Naive B cell (primary cell): ENCODE measurements at places on chromosomes 7 and 10.

DNA sequence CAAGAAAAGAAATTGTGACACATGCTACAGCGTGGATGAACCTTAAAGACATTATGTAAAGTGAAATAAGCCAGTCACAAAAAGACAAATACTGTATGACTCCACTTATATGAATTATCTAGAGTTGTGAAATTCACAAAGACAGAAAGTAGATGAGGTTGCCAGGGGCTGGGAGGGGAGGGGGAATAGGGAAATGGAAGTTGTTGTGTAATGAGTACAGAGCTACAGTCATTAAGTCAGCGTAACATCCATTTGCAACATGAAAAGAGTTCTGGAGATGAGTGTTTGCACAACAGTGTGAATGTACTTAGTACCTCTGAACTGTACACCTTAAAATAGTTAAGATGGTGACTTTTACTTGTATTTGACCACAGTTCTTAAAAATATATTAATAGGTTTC is 112.1 kb upstream of the CDK1 start:
- no peak for DNase-seq

- no peak for DNase-seq
These were observed 481.7 kb downstream of the PHTF2 start for GRCh38 chr7:78280276-78280675.

DNA sequence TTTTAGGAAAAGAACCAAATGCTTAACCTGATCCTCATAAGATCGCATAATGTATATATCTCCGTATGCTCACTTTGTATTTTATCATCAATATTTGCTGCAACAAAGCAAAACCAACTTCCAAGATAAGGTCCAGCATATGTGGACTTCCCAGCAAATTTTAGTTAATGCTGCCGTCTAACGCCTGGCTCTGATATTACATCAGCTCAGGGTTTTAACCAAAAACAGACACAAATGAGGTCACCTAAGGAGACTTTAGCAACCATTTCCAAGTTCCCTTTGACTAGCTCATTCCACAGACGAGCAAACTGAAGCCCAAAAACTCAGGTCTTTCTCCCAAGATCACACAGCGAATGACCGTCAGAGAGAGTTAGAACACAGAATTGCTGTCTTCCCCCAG is 59.4 kb upstream of the UCN3 start:
- no peak for DNase-seq

DNA sequence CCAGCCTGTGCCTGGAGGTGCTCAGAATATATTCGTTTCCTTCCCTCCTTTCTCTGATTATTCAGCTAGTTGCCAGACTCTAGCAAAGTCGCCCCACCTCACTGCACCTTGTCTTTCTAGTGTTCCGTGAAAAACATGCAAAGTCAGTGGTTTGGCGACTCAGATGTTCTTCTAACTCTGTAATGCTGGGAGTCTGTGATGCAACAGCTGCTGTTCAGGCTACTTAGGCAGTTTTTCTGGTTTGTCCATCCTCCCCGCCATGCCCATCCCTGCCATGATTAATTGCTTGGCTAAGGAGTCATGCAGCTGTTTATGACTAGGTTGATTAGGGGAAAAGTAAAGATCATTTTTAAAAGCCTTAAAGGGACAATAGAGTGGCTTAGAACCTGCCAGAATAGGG is 99.4 kb downstream of the MTPN start:
- DNase-seq = no peak

DNA sequence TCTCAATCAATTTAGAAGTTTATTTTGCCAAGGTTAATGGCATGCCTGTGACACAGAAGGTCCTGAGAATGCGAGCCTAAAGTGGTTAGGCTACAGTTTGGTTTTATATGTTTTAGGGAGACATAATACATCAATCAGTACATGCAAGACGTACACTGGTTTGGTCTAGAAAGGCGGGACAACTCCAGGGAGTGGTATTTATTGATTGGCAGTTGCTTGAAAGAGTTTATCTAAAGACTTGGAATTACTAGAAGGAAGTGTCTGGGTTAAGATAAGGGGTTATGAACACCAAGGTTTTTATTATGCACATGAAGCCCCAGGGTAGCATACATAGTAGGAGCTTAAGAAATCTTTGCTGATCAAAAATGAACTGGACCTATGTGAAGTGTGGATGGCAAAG is 21.5 kb downstream of the NPVF start:
- DNase-seq = no peak

DNA sequence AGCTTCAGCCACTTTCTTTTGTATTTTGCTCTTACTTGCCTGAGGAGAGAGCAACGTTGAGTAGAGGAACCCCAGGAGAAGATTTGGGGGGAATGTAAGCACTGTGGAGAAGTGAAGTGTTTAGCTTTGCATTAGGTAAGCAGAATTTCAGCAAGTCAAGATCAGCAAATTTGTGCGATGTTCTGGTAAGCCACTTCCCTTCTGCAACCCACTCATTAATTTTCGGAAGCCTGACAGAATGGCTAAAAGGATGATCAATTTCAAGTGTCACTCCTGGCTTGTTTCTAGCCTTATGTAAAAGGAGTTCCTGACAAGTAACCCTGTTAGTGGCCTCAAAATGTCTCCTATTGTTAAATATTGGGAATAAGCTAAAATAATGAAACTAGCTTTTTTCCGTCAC is 48.5 kb upstream of the NXPH1 start:
- DNase-seq = no peak

- no peak for DNase-seq
These were observed 16.5 kb upstream of the UBE2D1 start for GRCh38 chr10:58318346-58318745.

GRCh38 chr7:141785706-141786552 is 4.1 kb upstream of the TAS2R5 start:
- DNase-seq = peak; percentile 9

DNA sequence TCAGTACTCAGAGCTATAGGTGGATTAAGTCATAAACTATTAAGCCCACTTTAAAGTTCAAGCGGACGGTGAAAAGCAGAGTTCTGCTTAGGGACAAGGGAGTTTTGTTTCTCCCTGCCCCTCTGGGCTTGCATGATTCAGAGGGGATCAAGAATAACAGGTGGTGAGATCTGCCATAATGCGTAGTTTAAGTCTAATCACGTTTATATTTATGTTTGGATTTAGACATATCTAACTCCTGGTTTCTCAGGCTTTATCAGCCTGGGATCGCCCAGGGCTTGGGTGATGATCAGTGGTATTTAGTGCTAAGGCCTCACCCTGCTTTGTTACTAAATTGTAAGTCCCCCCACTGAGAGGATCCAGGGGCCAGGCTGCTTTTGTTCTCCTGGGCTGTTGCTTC is 335.4 kb upstream of the NRP1 start:
- DNase-seq = no peak

DNA sequence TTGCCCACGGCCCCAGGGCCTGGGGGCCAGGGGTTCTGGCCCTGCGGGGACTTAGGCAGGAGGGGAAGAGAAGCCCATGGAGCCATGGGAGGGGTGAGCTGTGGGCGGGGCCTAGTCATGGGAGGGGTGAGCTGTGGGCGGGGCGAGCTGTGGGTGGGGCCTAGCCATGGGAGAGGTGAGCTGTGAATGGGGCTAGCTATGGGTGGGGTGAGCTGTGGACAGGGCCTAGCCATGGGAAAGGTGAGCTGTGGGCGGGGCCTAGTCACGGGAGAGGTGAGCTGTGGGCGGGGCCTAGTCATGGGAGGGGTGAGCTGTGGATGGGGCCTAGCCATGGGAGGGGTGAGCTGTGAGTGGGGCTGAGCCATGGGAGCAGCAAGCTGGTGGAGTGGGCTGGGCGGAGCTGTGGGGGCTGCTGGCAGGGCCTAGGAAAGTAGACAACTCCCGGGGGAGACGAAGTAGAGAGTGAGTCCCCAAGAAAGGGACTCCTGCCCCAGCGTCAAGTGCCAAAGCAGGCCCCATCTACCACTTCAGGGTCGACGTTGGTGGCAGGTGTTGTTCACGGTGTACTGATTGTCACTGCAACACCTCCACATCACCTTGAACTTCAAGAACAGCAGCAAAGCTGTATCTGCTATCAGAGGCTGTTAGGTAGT is 19.2 kb upstream of the TTYH3 start:
- no peak for DNase-seq

- DNase-seq = no peak
These were observed 183.8 kb upstream of the TBX20 start for GRCh38 chr7:35437619-35438275.

DNA sequence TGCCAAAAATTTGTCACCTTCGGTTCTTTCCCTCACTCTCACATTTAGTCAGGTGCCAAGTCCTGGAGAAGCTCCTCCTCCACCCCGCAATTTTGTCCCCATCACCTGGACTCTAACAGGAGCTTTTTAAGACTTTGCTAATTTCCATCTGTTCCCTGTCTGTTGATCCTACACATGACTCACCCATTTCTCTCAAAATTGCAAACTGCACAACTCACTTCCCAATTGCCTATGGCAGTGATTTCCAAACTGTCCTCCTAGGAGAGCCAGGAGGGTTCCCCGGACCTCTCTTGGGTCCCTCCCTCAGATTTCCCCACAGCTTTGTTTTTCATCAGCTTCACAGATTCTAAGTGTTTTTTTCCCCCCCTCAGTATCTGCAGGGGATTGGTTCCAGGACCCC is 120.3 kb downstream of the WNT2 start:
- no peak for DNase-seq

DNA sequence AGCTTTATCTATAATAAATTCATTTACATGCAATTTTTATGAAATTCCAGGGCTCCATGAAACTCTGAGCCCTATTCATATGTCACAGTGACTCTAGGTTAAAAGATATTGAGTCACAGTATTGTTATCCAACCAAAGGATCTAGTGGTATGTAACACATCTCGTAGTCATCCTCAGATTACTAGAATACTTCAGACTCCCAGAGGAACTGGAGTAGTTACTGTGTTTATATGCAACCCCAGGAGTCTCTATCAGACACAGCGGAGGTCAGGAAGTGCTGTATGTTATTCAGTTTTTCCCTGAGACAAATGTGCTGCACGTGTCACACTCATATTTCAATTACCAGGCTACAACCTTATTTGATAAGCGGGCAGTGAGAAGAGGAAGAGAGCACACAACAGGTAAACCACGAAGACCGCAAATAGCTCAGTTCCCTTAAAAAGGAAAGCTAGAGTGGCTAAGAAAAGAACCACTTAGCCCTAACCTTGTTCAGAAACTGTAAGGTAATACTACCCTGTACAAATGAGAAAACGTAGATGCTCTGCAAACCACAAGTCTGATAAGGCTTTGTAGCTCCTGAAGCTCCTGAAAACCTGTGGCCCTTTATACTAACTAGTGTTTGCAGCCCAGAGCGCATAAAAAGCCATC is 114.0 kb upstream of the CNTNAP2 start:
- peak; percentile 0 for DNase-seq

GRCh38 chr7:46034056-46034768 is 113.1 kb upstream of the IGFBP3 start:
- no peak for DNase-seq

- DNase-seq = no peak
These were observed 405.9 kb downstream of the ADRA2A start for GRCh38 chr10:111482621-111483216.

GRCh38 chr10:121155742-121156474 is 304.7 kb downstream of the WDR11 start:
- no peak for DNase-seq

GRCh38 chr7:152673897-152674296 is 2.0 kb downstream of the XRCC2 start:
- no peak for DNase-seq

- DNase-seq = no peak
These were observed 468 bp upstream of the IRF5 start for GRCh38 chr7:128937271-128937646.

DNA sequence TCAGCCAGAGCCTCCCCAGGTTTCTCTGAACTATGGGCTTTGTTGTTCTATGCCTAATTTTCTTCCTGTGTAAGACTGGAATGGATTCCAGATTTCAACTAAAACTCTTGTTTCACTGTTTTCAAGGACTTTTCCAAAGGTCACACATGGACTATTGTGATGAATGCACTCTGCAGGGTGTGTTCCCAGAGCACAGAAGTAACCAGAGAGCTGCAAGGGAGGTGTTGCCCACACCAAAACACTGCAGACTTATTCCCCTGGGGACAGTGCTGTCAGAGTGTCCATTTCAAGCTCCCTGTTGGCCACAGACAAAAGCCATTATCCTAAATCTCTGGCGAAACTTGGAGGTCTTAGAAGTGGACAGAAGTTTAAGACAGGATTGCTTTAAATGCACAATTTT is 231.6 kb downstream of the TRIL start:
- DNase-seq = no peak

- no peak for DNase-seq
These were observed 41.4 kb downstream of the LOXL4 start for GRCh38 chr10:98226508-98227144.

DNA sequence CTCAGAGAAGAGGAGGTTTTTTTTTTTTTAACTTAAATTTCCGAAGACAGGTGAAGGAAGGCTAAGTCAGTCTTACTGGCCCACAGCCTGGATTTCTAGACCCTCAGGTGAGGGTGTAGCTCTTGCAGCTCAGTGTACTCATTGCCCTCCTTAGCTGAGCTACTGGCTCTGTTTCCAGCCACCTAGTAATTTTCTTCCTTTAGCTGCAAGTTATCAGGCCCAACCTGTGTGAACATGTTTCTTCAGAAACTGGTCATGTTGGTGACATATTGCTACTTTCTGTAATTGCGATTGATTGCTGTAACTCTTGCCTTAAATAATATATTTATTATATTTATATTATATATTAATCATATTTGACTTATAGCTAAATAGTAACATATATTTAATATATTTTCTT is 10.0 kb upstream of the TMEM229A start:
- no peak for DNase-seq

DNA sequence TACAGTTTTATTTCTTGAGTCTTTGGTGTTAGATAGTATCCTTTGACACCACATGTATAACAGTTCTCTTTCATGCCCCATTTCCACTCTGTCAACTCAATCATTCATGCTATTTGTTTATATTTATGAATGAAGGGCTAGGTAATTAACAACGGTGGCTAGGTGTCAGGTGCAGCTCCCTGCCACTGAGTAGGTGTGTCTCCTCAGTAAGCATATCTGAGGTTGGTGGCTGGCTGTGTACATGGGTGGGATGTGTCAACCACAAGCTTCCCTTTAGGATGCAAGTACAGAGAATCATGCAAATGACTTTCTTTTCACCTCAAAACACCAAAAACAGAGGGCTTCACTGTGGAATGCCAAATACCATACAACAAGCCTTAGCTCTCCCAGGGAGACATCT is 83.4 kb downstream of the ZNF365 start:
- no peak for DNase-seq

- peak; percentile 30 for DNase-seq
These were observed 109.6 kb upstream of the MTPN start for GRCh38 chr7:136086712-136087111.

- DNase-seq = no peak
These were observed 147.8 kb upstream of the GPR22 start for GRCh38 chr7:107322015-107322414.

- DNase-seq = no peak
These were observed 1.4 kb upstream of the ASNS start for GRCh38 chr7:97873606-97874005.

GRCh38 chr7:118352867-118353453 is 128.5 kb downstream of the ANKRD7 start:
- no peak for DNase-seq

GRCh38 chr7:16027396-16027795 is 340.9 kb upstream of the MEOX2 start:
- DNase-seq = no peak

- DNase-seq = no peak
These were observed 1.4 kb upstream of the MMD2 start for GRCh38 chr7:4960363-4960762.
